HCT116 (cell line): ENCODE measurements at places on chromosomes 4 and X. TPM values are rescaled to one million over a fixed set of nuclear protein-coding genes. Genes with fewer than 3 reads are reported as not detected.

The UBE2D3 gene
- 302 TPM for total RNA-seq

- no peak for DNase-seq
- no peak overlapping the region for H3K27ac ChIP-seq
- no peaks in the 10 kb centered on the region for H3K36me3 ChIP-seq
- no peak overlapping the region for H3K4me3 ChIP-seq
These were observed 284.6 kb upstream of the ANKRD50 start for GRCh38 chr4:124997124-124997523.

The PABPC1L2A gene
- total RNA-seq = not detected

The CLGN gene
- total RNA-seq = 1.4 TPM

GRCh38 chr4:68372588-68372987 is 22.7 kb upstream of the YTHDC1 start:
- no peaks in the 10 kb centered on the region for H3K36me3 ChIP-seq
- H3K4me3 ChIP-seq = no peak overlapping the region
- no peak for DNase-seq

GRCh38 chr4:87268411-87268810 is 48.0 kb upstream of the KLHL8 start:
- no peak overlapping the region for H3K27ac ChIP-seq
- no peaks in the 10 kb centered on the region for H3K27me3 ChIP-seq
- H3K36me3 ChIP-seq = no peaks in the 10 kb centered on the region
- DNase-seq = no peak
- no peak overlapping the region for H3K4me3 ChIP-seq

The NHSL2 gene
- total RNA-seq = 0.22 TPM

- peaks cover 44% of the 10 kb centered on the region for H3K4me1 ChIP-seq
- no peaks in the 10 kb centered on the region for H3K36me3 ChIP-seq
- H3K27me3 ChIP-seq = no peaks in the 10 kb centered on the region
- H3K27ac ChIP-seq = no peak overlapping the region
- no peak overlapping the region for H3K4me3 ChIP-seq
These were observed 10.6 kb downstream of the MSN start for GRCh38 chrX:65677954-65678469.

DNA sequence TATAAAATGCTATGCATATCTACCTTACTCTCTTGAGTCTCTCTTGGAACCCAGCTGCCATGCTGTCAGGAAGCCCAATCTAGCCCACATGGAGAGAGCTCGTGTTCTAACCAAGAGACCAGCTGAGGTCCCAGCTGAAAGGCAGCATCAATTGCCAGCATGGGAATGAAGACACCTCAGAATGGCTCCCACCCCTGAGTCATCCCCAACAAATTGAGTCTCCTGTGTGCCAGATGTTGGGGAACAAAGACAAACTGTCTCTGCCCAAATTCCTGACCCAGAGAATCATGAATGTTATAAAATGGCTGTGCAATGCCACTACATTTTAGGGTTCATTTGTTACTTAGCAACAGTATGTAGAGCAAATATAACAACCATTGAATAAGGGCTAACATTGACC is 105.2 kb upstream of the STX18 start:
- no peak overlapping the region for H3K4me3 ChIP-seq
- no peak overlapping the region for H3K27ac ChIP-seq
- H3K36me3 ChIP-seq = no peaks in the 10 kb centered on the region
- peaks cover 13% of the 10 kb centered on the region for H3K4me1 ChIP-seq
- DNase-seq = no peak
- H3K27me3 ChIP-seq = no peaks in the 10 kb centered on the region

The NDST4 gene
- not detected for total RNA-seq

The TAF7L gene
- 0.22 TPM for total RNA-seq

DNA sequence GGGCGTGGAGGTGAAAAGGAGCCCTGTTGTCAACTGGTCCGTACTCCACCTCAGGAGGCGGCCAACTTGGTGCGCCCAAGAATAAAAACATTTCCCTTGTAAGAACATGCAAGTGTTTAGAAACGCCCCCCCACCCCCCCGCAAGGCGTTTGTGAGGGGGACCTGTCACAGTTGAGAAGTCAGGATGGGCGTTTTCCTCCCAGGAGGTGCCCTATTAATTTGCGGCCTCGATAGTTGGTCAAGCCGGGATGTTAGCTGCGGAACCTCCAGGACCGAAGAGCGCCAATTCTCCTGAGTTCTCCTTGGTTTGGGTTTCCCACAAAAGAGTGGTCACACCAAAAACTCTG is 651 bp upstream of the SAP30 start:
- peak overlapping the region; percentile 86 for H3K4me3 ChIP-seq
- H3K27ac ChIP-seq = peak overlapping the region; percentile 73
- no peak for DNase-seq
- no peaks in the 10 kb centered on the region for H3K36me3 ChIP-seq
- H3K4me1 ChIP-seq = peaks cover 21% of the 10 kb centered on the region
- no peaks in the 10 kb centered on the region for H3K27me3 ChIP-seq

DNA sequence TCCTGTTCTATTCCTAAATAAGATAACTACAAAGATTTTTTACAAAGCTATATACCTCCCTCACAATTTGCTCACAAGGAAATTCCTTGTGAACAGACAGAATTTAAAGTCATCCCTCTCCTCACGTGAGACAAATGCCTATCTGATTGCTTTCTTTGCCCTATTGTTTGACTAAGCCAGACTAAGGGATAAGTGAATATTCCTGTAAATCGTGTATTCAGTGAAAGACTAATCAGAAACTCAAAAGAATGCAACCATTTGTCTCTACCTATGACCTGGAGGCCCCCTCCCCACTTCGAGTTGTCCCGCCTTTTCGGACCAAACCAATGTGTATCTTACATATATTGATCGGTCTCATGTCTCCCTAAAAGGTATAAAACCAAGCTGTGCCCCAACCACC is 15.3 kb upstream of the ZBTB33 start:
- DNase-seq = no peak
- H3K4me3 ChIP-seq = no peak overlapping the region
- no peak overlapping the region for H3K27ac ChIP-seq
- H3K36me3 ChIP-seq = no peaks in the 10 kb centered on the region
- H3K27me3 ChIP-seq = no peaks in the 10 kb centered on the region
